ENCODE measurements at places on chromosomes 11 and 22.

DNA sequence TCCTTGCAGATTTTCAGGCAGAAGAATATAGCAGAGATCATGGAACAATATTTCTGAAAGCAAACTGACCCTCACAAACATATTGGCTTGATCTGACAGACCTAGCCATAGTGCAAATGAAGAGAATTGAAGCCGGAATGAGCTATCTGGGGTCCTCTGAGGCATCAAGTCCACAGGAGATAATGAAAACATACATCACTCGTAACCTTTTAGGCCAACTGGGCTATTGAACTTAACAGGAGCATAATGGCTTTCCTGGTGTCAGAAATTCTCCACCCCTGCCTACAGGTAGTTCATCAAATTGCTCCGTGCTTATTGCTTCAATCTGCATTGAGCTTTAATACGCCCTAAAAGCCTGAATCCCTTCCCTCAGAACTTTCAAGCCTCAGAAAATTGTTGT is 1414.6 kb upstream of the TENM4 start:
- DNase-seq: no peak

DNA sequence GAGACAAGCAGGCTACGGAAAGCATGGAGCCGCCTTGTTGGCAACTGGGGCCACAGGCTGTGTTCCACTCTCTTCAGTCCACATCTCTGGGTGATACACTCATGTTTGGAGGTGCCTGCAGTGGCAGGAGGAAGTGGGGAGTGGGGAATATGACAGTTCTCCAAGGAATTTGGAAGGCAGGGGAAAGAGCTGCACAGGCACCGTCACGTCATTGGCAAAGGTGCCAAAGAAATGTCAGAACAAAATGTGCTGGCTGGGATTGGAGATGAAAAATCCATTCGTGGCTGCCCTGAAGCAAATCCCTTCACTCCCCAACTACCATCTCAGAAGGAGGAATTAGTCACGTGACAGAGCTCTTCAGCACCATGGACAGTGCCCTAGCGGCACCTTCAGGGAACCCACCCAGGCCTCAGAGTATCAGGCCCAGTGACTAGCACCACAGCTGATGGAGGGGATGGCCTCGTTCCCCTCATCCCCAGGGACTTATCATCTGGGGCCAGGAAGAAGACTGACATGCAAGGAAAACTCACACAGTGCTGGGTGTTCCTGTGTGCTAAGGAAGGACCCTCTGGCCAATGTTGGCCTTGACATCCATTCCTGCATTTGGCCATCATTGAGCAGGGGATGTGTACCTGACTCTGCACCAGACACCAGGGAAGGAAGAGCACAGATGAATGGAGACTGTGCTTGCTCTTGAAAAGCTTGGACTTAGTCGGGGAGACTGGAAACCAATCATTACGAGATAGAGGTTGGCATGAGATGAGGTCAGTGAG is 48.5 kb upstream of the PRDM11 start:
- DNase-seq: no peak

GRCh38 chr22:28441720-28442263 is 237.8 kb downstream of the TTC28 start:
- no peak for DNase-seq

GRCh38 chr22:25482091-25482760 is 82.2 kb upstream of the GRK3 start:
- no peak for DNase-seq

GRCh38 chr11:26792941-26793340 is 71.1 kb upstream of the SLC5A12 start:
- no peak for DNase-seq

DNA sequence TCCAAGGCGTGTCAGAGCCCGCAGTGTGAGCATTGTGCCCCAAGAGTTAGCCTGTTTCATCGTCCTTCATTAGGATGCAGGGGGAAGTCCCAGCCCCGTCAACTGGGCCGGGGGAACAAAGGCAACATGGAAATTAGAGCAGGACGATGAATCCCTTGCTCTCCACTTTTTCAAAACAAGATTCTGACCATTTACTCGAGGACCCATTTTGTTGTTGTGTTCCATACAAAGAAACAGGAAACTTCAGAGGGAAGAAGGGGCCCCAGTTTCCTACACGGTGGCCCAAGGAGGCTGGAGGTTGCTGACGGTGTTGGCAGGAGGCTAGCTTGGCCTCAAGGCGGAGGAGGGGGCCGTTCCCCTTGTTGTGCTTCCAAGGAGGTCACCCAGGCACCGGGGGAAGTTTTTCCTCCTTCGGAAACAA is 44.0 kb upstream of the SLC1A2 start:
- DNase-seq: no peak

GRCh38 chr22:41485033-41485432 is 16.1 kb downstream of the ACO2 start:
- no peak for DNase-seq

GRCh38 chr11:100866453-100866852 is 179.4 kb downstream of the ARHGAP42 start:
- DNase-seq: no peak

DNA sequence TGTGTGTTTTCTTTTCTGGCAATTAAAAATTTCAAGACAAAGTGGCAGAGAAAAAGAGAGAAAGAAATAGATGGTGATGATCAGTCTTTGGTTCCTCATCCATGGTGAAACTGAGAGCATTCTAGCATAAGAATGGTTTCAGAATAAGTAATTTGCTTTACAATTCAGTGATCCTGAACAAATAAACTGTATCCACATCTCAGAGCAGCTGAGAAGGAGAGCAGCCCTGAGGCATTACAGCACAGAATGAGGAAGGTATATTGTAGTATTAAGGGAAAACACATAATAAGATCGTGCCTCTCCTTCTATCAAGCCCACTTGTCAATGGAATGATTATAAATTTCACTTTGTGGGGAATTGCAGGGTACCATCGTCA is 17.4 kb downstream of the LUZP2 start:
- no peak for DNase-seq

GRCh38 chr11:19595499-19595839 is 117.2 kb upstream of the NAV2 start:
- DNase-seq: no peak

- DNase-seq: no peak
Observed at GRCh38 chr22:48968201-48968959, 859.3 kb downstream of the BRD1 start.

- DNase-seq: no peak
Observed at GRCh38 chr22:23579870-23580575, at the start of gene IGLL1. Gene IGLL1 (minus strand): TSS chr22:23580290. CDS start chr22:23580190, 100 bp downstream.

GRCh38 chr22:45314054-45314721 is 4.5 kb downstream of the FAM118A start:
- DNase-seq: no peak

DNA sequence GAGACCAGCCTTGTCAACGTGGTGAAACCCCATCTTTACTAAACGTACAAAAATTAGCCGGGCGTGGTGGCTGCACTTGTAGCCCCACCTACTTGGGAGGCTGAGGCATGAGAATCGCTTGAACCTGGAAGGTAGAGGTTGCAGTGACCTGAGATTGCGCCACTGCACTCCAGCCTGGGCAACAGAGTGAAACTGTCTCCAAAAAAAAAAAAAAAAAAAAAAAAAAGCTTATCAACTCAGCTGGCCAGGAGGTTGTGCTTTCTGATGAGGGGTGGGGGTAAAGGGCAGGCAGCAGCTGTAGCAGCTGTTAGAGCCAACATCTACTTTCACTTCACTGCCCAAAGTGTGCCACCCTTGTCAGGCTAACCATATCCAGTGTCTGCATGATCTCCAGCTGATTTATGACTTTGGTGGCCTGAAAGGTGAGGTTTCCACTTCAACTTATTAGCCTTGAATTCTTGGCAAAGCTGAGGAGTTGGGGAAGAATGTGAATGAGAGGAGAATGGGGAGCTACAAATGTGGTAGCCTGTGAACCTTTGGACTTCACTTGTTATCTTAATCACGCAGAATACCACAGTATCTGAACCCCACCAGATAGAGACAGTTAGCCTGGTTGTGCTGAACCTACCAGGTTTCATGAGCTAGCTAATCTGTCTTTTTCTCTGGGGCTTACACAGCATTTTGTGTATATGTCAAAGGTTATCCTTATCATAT is 19.6 kb downstream of the RNF121 start:
- no peak for DNase-seq

- DNase-seq: no peak
Observed at GRCh38 chr11:92769112-92769511, 200.3 kb upstream of the MTNR1B start.

DNA sequence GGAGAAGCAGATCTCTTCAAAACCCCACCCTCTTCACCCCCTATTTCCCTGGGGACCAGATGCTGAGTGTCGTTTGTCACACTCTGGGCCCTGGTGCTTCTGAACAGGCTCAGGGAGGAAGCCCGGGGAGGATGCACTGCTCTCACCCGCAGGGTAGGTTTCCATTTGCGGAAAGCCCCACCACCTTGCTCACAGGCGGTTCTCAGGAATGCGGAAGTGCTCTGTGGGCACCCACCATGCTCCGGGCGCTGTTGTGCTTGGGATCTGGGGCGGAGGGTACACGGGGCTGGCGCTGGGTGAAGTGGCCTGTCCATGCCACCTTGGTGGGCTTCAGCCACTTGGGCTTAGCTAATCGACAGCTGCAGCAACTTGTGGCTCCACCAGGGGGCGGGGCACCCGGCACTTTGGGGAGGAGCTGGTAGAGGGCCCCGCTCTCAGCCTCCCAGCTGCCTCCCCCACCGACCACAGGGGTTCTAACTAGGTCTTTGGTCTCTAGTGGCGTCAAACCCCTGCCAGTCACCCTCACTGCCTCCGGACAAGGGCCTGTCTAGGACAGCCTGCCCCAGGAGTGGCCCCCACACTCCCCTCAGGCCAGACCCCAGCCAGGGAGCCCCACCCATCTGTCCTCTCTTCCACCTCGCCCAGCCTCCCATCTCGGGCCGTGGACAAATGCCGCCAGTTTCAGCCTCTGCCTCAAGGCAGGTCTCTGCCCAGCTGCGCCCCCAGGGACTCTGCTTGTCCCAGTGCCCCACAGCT is 7.4 kb downstream of the NDUFV1 start:
- peak; percentile 18 for DNase-seq

DNA sequence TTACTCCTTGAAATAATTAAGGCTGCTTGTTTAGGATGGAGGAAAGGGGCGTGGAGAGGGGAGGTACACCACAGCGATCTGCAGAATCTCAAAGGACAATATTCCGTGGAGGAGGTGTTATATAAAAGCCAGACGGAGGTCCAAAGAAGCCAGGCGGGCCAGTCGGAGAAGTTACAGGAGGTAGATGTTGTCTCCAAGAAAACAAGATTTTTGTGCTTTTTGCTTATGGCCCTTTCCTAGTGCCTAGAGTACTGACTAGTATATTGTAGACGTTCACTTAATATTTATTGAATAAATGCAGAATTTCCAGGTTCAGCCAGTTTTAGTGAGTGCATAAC is 761 bp downstream of the ZDHHC13 start:
- DNase-seq: no peak

DNA sequence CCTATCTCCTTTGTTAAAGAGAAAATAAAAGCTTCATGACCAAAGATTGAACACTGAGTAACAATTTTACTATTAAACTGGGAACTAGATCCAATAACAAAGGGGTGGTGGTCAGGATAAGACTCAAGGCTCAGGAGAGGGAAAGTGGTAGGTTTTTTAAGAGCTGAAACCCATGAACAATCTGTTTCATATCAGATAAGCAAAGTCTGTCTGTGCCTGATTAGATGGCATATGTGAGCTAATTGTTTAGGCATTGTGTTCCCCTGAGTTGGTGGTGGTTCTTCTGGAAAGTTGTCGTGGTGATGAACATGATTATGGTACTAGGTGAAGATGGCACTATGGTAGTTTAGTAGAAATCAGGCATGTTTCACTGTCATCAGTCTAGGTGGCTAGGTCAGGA is 24.4 kb downstream of the USP47 start:
- DNase-seq: no peak

GRCh38 chr22:17627961-17628405 is 566 bp downstream of the ATP6V1E1 start:
- DNase-seq: no peak

DNA sequence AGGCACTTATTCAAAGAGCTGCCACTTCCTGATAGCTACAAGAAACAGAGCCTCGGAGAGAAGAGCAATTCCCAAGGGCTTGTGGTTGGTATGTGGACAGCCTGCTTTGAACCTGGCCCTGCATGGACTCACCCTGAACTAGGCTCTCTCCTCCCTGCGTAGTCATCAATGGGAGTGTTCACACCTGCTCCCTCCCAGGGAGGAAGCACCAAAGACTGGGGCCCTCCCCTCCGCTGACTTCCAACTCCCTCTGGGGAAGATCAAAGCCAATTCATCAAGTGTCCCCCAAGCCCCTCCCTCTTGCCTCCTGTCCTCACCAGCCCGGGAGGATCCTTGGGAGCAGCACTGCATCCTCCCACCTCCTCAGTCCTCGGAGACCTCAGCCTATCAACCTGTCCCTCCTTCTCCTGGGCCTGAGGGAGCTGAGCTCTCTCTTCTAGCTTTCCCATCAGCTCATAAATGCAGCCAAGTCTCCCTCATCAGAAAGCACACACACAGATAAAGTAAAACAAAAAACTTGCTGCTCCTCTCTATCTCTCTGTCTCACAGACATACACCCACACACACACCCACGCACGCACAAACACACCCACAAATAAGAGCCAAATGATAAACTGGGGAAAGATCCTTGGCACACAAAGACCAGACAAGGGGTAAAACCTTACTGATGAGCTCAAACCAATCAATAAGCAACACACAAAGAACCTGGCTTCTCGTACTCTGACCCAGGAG is 3.3 kb downstream of the A4GALT start:
- DNase-seq: no peak

- DNase-seq: peak; percentile 80
Observed at GRCh38 chr22:22558972-22559603, at the start of gene PRAME. Gene PRAME (minus strand): TSS chr22:22559265. CDS start chr22:22556832, 2,433 bp downstream.

- DNase-seq: no peak
Observed at GRCh38 chr11:92855607-92856405, 113.6 kb upstream of the MTNR1B start.

DNA sequence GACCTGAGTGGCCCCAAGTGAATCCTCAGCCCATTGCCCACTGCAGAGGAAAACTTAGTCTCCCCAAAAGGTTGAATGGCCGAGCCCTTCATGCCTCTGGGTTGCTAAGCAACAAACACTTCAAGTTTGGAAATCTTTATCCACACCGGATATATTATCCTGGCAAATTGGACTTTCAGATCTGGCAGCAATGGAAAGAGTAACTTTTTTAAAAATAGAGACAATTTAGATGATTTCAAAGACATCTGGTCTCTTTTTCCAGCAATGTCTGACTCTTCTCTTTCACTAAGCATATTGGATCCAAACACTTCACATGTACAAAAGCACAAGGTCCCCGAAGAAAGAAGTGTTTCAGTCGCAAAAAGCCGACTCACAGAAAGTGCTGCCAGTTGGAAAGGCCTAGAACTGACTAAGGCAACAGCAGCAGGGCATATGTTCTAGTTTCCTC is 505.3 kb downstream of the SOX6 start:
- no peak for DNase-seq
